Stomach (tissue), 19 donors: ENCODE measurements at places on chromosomes 2 and 18. TPM values are rescaled to one million over a fixed set of nuclear protein-coding genes. Genes with fewer than 3 reads are reported as not detected.

The ADD2 gene
- not detected for total RNA-seq

GRCh38 chr2:39851251-39851650, 72.2 kb upstream of the THUMPD2 start:
- no peak for DNase-seq

DNA sequence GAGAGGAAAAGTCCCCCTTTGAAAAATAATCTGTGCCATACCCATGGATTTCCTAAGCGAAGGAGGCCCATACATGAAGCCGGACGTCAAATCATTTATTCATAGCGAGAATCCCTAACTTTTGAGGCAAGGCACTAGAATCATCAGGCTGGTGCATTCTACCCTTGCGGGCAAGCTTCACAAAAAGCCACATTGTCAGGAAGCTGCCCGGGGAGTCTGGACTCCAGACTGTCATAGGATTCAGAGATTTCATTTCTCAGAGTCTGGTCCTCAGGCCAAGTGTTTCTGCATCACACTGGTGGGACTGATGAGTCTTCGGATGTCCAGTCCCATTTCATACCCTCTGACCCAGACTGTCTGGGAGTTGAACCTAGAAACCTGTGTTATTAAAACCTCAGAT, 8.9 kb downstream of the SLC9A4 start:
- no peak for DNase-seq

GRCh38 chr2:208245746-208246145, 9.1 kb downstream of the IDH1 start:
- no peak for DNase-seq

The QPCT gene
- 4.8 TPM for total RNA-seq

- DNase-seq, result no peak
These were observed 46.4 kb downstream of the UXS1 start for GRCh38 chr2:106147665-106148064.

GRCh38 chr18:32847691-32848090, 74.9 kb upstream of the KLHL14 start:
- no peak for DNase-seq

The STAT4 gene
- total RNA-seq, result 0.89 TPM

The CNNM4 gene
- 1.2 TPM for total RNA-seq

DNA sequence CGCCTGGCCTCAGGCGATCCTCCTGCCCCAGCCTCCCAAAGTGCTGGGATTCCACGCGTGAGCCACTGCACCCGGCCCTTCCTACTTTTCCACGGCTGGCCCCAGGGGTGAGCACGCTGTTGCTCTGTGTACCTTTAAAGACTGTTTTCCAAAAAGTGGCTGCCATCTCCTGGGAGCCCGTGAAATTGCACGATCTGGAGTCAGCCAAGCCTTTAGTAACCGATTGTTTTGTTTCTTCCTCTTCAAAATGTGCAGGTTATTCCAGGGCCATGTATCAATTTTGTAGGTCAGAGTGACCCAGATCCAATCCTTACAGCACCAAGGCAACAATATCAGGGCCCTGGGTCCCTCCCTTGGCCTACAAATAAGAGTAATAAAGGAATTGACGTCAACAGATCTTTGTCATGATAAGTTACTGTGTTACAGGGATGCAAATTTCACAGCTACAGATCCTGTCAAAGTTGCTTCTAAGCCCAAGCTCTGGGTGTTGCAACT, 135.6 kb upstream of the ZNF236 start:
- peak; percentile 68 for DNase-seq

The SMAD4 gene
- total RNA-seq, result 42.0 TPM

The EDAR gene
- total RNA-seq, result not detected
